ENCODE measurements at places on chromosomes 1 and 21. TPM values are rescaled to one million over a fixed set of nuclear protein-coding genes. Genes with fewer than 3 reads are reported as not detected.

DNA sequence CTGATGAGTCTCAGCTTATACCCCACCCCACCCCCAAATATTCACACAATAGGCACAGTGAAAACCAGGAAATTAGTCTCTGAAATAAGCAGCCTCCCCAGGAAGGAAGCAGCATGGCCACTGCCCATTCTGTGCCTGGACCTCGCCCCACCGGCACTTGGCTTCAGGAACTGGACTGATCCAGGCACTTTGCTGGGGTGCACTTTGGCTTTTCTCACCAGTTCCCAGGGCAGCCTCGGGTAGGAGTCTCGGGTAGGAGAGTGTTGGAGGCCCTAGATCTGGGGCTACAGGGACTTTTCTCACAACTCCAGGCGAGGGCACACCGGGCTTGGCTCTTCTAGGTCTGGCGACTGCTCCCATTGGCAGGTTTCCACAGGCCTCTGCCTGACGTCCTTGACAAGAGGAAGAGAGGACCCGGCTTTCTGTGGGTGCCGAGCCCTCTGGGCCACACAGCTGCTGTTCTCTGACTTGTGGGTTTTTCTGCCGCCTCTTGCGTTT is 18.7 kb downstream of the ADARB1 start:
- no peak overlapping the region for H3K4me3 ChIP-seq
- DNase-seq: no peak
- H3K4me1 ChIP-seq: peaks cover 35% of the 10 kb centered on the region
- H3K36me3 ChIP-seq: peaks cover 9% of the 10 kb centered on the region

DNA sequence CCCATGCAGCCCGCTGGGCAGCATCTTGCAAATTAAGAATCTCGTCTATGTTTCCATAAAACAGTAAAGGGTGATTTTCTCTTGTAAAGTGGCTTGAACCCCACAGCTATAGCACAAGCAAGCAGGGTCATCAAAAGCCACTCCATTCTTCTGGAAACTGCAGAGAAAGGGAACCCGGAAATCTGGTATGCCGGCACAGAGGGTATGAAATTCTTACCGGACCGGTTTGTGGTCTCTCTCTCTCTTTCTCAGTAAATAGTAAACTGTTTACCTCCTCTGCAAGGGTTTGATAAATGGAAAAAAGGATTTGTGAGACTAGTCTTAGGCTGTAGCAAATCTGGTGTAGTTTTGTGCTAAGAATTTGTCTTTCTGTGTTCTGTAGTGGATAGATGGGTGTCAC is 2.7 kb upstream of the ADSS2 start:
- H3K4me1 ChIP-seq: peaks cover 16% of the 10 kb centered on the region
- no peak overlapping the region for H3K4me3 ChIP-seq
- H3K27ac ChIP-seq: no peak overlapping the region
- H3K27me3 ChIP-seq: no peaks in the 10 kb centered on the region
- peaks cover 21% of the 10 kb centered on the region for H3K36me3 ChIP-seq

- no peak for DNase-seq
- H3K4me1 ChIP-seq: peaks cover 17% of the 10 kb centered on the region
- H3K36me3 ChIP-seq: no peaks in the 10 kb centered on the region
- no peak overlapping the region for H3K4me3 ChIP-seq
- H3K27ac ChIP-seq: no peak overlapping the region
Measured at GRCh38 chr1:183807549-183808168, 2.7 kb downstream of the RGL1 start.

GRCh38 chr1:176178316-176178715 is 28.8 kb downstream of the COP1 start:
- H3K27me3 ChIP-seq: no peaks in the 10 kb centered on the region
- peak overlapping the region; percentile 24 for H3K27ac ChIP-seq
- no peak overlapping the region for H3K4me3 ChIP-seq

ANKRD35 gene
- total RNA-seq: 0.23 TPM

GRCh38 chr1:25486602-25487001 is 55.9 kb downstream of the MACO1 start:
- H3K36me3 ChIP-seq: peaks cover 46% of the 10 kb centered on the region
- no peak overlapping the region for H3K27ac ChIP-seq
- no peak for DNase-seq
- no peaks in the 10 kb centered on the region for H3K27me3 ChIP-seq
- no peak overlapping the region for H3K4me3 ChIP-seq

KCNE1 gene
- 0.46 TPM for total RNA-seq

DNA sequence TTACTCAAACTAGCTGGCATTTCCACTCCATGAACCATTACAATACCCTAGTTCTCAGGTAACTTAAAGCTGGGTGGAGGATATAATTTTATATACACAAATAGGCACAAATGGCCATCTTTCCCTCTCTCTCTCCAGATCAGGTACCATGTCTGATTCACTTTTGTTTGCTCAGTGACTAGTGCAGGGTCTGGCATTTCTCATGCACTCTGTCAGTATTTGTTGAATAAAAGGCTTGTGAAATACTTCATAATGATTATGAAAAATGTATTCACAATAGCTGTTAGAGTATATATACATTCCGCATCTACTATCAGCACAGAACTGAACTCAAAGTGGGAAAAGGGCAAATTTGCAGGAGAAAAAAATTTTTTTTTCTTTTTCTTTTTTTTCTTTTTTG is 510.2 kb upstream of the USP24 start:
- H3K27ac ChIP-seq: no peak overlapping the region
- no peak overlapping the region for H3K4me3 ChIP-seq
- DNase-seq: no peak
- no peaks in the 10 kb centered on the region for H3K36me3 ChIP-seq
- no peaks in the 10 kb centered on the region for H3K4me1 ChIP-seq

DNA sequence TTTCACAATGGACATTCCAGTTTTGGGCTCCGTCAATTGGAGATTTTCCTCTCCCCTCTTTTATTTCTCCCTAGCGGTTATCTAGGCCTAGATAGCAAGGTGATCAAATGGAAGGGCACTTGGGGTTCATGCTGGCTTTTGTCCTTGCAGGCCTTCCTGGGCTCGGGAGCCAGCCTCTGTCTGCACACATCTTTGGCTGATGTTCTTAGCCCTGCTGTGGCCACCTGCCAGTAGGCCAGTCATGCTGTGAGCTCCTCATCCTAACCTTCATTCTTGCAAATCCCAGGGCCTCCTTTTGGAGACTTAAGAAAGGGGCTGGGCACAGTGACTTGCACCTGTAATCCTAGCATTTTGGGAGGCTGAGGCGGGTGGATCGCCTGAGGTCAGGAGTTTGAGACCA is 13.5 kb downstream of the TIE1 start:
- no peak overlapping the region for H3K27ac ChIP-seq
- DNase-seq: no peak
- no peaks in the 10 kb centered on the region for H3K27me3 ChIP-seq

DNA sequence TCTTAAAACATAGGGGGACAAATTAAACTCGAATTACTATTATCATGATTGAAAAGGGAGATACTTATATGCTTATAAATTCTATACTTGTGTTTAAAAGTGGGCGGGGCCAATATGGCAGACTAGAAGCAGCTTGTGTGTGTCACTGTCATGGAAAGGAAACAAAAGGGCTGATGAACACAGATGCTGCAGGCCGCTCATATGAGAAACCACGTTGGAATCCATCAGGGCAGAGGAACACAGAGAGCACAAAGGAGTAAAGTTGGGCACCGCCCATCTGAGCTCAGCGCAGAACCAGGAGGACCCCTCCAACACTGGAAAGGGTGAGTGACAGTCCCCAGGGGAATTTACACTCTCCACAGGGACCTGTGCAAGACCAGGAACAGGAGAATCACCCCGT is 107.0 kb downstream of the SLC5A9 start:
- H3K4me1 ChIP-seq: no peaks in the 10 kb centered on the region
- DNase-seq: no peak
- no peak overlapping the region for H3K4me3 ChIP-seq
- no peak overlapping the region for H3K27ac ChIP-seq
- H3K36me3 ChIP-seq: no peaks in the 10 kb centered on the region

- no peak overlapping the region for H3K4me3 ChIP-seq
- H3K27me3 ChIP-seq: no peaks in the 10 kb centered on the region
- DNase-seq: no peak
- H3K4me1 ChIP-seq: no peaks in the 10 kb centered on the region
- no peak overlapping the region for H3K27ac ChIP-seq
- no peaks in the 10 kb centered on the region for H3K36me3 ChIP-seq
Measured at GRCh38 chr1:69129538-69129937, 438.2 kb upstream of the LRRC7 start.

DNA sequence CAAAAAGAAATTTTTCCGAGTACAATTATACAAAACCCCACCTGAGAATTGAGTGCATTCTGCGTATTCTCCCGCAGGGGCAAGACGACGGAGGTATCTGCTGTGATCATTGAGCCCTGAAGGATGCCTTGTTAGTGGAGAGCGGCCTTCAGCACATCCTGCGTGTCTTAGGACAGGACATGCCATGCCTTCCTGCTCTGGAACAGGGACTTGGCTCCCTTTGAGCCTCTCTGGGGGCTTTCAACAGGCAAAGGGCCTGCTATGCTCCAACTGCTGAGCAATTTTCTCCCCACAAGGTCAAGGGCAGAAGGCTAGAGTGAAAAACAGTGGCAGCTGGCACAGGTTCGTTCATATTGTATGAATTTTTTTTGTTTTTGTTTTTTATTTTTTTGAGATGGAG is 52.4 kb downstream of the TOR1AIP2 start:
- no peak overlapping the region for H3K4me3 ChIP-seq
- DNase-seq: no peak
- H3K36me3 ChIP-seq: no peaks in the 10 kb centered on the region
- H3K27me3 ChIP-seq: no peaks in the 10 kb centered on the region
- H3K4me1 ChIP-seq: no peaks in the 10 kb centered on the region

GRCh38 chr1:3744646-3745045 is 7.6 kb upstream of the CCDC27 start:
- no peak overlapping the region for H3K27ac ChIP-seq
- no peak for DNase-seq
- H3K4me1 ChIP-seq: peaks cover 19% of the 10 kb centered on the region
- no peaks in the 10 kb centered on the region for H3K36me3 ChIP-seq
- no peaks in the 10 kb centered on the region for H3K27me3 ChIP-seq

- H3K4me3 ChIP-seq: no peak overlapping the region
- peaks cover 25% of the 10 kb centered on the region for H3K27me3 ChIP-seq
- no peak for DNase-seq
Measured at GRCh38 chr1:10957133-10957532, 55.3 kb upstream of the TARDBP start.

AMY1B gene
- not detected for total RNA-seq

DNA sequence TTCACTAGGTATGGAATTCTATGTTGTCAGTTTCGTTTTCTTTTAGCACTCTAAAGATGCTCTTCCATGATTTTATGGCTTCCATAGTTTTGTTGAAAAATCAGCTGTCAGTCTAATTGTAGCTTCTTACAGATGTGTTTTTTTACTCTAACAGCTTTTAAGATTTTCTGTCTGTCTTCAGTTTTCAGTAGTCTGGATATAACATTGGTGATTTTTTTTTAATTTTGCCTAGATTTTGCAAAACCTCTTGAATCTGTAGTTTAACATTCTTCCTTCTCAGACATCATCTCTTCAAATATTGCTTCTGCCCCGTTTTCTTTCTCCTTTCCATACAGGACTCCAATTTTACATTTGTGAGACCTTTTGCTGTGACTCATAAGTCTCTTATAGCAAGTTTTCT is 17.9 kb upstream of the DYRK1A start:
- no peaks in the 10 kb centered on the region for H3K4me1 ChIP-seq
- no peak for DNase-seq
- peaks cover 6% of the 10 kb centered on the region for H3K36me3 ChIP-seq

MROH9 gene
- total RNA-seq: not detected

DNA sequence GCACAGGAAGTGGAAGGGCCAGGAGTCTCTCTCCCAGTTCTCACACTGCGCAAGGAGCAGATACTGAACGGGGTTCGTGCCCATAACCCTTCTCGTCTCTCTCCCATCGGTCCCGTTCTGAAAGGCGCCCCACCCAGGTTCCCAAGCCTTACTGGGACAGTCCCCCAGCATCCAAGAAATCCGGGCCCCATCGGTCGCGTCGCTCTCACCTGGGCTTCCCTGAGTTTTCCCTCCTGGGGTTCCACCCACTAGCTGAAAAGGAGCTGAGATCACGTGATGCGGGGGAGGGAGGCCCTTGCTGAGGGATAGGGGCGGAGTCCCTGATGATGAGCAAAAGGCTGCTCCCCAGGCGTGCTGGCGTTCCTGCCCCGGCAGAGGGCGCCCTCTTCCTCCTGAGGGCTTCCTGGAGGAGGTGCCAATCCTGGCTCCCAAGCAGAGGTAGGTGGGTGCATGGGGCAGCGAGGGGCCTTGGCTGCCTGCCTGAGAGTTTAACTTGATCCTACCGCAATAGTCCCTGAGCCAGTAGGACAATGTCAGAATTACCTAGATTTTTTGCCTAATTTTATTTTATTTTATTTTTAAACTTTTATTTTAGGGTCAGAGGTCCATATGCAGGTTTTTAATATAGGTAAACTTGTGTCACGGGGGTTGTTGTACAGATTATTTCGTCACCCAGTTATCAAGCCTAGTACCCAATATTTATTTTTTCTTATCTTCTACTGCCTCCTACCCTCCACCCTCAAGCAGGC is at the start of gene SPOCD1:
Gene SPOCD1 (minus strand): TSS at position 271 of the 749 bp plus-strand sequence. CDS start 689 bp downstream, outside the sequence.
- no peaks in the 10 kb centered on the region for H3K27me3 ChIP-seq
- H3K27ac ChIP-seq: no peak within 1 kb of the TSS
- H3K4me3 ChIP-seq: no peak within 1 kb of the TSS
- no peaks in the 10 kb centered on the region for H3K36me3 ChIP-seq

DNA sequence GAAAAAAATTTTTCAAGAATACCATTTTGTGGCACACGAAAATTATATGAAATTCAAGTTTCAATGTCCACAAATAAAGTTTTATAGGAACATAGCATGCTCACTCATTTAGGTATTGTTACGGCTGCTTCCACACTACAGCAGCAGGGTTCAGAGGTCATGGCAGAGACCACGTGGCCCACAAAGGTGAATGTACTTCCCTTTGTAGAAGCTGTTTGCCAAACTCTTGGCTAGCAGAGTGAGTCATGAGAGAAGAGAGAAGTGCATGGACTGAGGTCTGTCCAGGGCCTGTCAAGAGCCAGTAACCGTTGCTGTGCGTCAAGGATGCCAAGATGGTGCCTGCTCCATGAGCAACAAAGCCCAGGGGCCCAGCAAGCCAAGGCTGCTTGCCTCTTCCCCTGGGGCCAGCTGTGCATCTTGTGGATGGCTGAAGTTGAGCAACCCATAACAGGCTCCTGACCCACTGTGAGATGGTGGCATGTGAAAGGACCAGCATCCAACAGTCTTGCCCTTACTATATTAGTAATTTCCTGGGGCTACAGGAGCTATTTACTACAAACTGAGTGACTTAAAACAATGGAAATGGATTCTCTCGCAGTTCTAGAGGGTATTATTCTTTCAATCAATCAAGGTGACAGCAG is 64.8 kb upstream of the ATP5PO start:
- H3K4me1 ChIP-seq: peaks cover 64% of the 10 kb centered on the region
- no peak overlapping the region for H3K27ac ChIP-seq
- peaks cover under 1% of the 10 kb centered on the region for H3K36me3 ChIP-seq
- no peak for DNase-seq
- H3K27me3 ChIP-seq: no peaks in the 10 kb centered on the region
- no peak overlapping the region for H3K4me3 ChIP-seq

HEYL gene
- 0.73 TPM for total RNA-seq

ERG gene
- total RNA-seq: 0.55 TPM

FMO4 gene
- total RNA-seq: 1.8 TPM

GRCh38 chr1:4655674-4656532 is 1.5 kb downstream of the AJAP1 start:
- no peaks in the 10 kb centered on the region for H3K36me3 ChIP-seq
- H3K4me1 ChIP-seq: peaks cover 2% of the 10 kb centered on the region
- H3K4me3 ChIP-seq: no peak overlapping the region

- DNase-seq: no peak
- H3K27me3 ChIP-seq: peaks cover 22% of the 10 kb centered on the region
- no peaks in the 10 kb centered on the region for H3K36me3 ChIP-seq
Measured at GRCh38 chr1:40944326-40944725, 35.2 kb upstream of the CTPS1 start.

- H3K27me3 ChIP-seq: peaks cover 24% of the 10 kb centered on the region
- no peaks in the 10 kb centered on the region for H3K36me3 ChIP-seq
- peaks cover 2% of the 10 kb centered on the region for H3K4me1 ChIP-seq
- no peak overlapping the region for H3K4me3 ChIP-seq
- peak; percentile 45 for DNase-seq
Measured at GRCh38 chr1:159161001-159161718, 10.3 kb upstream of the CADM3 start.

Data from activated T-helper 2 cell treated with anti-CD3 and anti-CD28 coated beads, Interferon-gamma antibody, Interleukin-2, Interleukin-4, amounts not matched to agents 10 μg/mL and 5 μg/mL and 100 μg/mL, durations not matched to agents 14 hours and 24 hours and 36 hours (primary cell).